HL-60 (cell line): ENCODE measurements at places on chromosomes 11 and 22.

DNA sequence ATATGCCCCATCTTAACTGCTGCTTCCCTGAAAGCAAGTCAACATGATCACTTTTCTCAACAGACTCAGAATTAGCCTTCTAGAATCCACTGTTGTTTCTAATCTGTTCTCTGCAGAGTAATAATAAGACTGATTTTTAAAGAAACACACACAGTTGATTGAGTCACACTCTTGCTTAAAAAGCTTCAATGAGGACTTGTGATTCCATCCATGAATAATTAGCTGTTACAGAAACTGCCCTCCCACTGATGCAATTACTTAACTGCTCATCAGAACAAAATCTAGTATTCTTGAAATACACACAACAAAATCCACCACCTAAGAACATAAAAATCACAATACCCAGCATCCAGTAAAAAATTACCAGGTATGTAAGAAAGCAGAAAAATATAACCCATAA lies 100.5 kb upstream of the TIMP3 start:
- no peak for DNase-seq

DNA sequence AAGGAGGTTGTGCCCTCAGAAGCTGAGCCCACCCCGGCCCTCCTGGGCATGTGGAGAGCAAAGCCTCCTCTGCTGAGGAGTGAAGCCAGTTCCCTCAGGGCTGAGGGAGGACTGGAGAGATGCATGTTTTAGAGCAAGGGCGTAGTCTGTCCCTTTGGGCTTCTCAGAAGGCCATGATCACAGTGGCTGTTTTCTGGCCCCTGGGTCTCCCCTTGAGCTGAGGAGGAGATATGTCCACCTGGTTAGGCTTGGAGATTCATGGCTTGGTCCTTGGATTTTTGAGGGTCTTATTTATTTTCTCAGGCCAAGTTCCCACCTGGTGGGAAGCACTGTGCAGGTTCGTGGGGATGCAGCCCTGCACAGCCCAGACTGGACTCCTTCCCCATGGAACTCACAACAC lies 46.5 kb upstream of the THY1 start:
- DNase-seq: no peak

GRCh38 chr11:75323609-75324008 lies 27.9 kb downstream of the ARRB1 start:
- DNase-seq: no peak

DNA sequence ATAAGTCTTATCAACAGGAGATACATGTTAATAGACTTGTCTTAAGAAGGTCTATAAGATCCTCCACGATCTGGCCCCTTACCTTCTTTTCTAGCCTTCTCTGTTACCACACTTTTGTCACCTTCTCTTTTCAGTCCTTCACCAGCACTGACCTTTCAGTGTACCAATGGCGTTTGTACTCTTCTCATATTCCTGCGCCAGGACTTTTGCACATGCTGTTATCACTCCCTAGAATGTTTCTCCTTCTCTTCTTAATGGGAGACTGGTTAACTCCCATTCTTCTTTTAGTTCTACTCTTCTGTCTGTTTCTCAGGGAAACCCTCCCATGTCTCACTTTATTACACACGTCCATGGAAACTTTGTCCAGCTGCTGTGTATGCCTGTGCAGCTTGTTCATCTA lies 4.4 kb upstream of the EED start:
- DNase-seq: no peak

- DNase-seq: no peak
Measured at GRCh38 chr11:108732395-108732794, 67.5 kb downstream of the DDX10 start.

DNA sequence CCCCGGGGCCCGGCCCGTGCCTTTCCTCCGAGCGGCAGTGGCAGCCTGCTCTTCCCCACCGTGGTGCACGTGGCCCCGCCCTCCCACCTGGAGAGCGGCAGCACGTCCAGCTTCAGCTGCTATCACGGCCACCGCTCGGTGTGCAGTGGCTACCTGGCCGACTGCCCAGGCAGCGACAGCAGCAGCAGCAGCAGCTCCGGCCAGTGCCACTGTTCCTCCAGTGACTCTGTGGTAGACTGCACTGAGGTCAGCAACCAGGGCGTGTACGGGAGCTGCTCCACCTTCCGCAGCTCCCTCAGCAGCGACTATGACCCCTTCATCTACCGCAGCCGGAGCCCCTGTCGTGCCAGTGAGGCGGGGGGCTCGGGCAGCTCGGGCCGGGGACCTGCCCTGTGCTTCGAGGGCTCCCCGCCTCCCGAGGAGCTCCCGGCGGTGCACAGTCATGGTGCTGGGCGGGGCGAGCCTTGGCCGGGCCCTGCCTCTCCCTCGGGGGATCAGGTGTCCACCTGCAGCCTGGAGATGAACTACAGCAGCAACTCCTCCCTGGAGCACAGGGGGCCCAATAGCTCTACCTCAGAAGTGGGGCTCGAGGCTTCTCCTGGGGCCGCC lies 11.9 kb downstream of the C22orf31 start:
- no peak for DNase-seq

- peak; percentile 51 for DNase-seq
Measured at GRCh38 chr11:304915-305843, 2.4 kb upstream of the IFITM2 start.

- DNase-seq: no peak
Measured at GRCh38 chr11:13984616-13985450, 22.3 kb downstream of the SPON1 start.

DNA sequence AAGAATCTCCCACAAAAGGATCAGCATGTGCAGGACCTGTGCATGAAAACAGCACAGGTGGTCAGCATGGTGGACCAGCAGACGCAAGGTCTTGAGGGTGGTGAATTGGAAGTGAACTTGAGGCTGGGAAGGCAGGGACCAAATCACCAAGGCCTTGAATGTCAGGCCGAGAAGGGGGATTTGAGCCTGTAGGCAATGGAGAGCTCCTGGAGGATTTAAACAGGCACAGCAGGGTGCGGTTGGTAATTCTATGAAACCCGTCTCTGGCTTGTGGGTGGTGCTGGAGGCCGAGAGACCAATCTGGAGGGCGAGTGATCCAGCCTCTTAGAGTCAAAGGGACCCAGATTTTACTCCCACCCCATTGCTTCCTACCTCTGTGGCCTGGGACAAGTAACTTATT lies 2.4 kb downstream of the TSKU start:
- no peak for DNase-seq

- no peak for DNase-seq
Measured at GRCh38 chr11:32262367-32262766, 171.5 kb downstream of the RCN1 start.

- no peak for DNase-seq
Measured at GRCh38 chr11:69333879-69334278, 39.9 kb downstream of the MYEOV start.

DNA sequence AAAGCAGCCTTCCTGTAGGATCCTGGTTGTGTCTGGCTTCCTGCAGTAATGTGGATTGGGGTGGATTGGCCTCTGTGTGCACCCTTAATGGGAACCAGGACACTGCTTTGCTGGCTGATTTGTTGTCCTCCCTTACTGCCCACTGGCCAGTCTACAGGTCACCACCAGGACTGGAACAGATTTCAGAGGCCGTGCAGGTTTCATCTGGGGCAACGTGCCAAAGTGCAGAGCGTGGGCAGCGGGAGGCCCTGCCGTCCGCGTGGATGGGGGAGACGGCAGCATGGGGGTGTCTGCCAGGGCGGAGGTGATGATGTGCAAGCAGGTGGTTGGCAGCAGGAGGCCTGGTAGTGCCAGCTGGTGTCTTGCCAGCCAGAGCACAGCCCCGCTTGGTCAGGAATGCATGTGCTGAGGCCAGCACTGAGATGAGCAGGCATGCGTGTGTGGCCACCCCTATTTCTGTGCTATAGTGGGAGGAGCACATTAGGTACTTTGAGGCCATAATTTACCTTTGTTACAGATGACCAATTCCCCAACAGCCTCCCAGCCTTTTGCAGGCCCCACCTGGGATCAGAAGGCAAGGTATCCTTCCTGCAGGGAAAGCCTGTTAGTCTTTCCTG lies 24.3 kb downstream of the BCR start:
- DNase-seq: no peak

DNA sequence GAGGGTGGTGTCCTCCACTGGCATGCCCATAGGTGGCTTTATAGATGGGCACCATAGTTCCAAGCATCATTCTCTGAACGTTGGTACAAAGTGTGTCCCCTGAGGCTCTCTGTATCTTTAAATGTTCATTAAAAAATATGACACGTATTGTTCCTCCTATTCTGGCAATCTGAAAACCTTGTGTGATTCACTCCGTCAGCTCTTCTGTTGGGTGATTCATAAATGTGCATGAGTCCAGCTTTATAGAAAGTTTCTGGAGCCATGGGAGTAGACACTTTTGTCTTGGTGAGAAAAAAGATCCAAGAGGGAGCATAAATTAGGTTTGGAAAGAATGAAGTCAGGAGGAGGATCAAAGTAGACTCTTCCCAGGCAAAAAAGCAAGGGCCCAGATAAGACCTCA lies 728.8 kb downstream of the NELL1 start:
- no peak for DNase-seq

DNA sequence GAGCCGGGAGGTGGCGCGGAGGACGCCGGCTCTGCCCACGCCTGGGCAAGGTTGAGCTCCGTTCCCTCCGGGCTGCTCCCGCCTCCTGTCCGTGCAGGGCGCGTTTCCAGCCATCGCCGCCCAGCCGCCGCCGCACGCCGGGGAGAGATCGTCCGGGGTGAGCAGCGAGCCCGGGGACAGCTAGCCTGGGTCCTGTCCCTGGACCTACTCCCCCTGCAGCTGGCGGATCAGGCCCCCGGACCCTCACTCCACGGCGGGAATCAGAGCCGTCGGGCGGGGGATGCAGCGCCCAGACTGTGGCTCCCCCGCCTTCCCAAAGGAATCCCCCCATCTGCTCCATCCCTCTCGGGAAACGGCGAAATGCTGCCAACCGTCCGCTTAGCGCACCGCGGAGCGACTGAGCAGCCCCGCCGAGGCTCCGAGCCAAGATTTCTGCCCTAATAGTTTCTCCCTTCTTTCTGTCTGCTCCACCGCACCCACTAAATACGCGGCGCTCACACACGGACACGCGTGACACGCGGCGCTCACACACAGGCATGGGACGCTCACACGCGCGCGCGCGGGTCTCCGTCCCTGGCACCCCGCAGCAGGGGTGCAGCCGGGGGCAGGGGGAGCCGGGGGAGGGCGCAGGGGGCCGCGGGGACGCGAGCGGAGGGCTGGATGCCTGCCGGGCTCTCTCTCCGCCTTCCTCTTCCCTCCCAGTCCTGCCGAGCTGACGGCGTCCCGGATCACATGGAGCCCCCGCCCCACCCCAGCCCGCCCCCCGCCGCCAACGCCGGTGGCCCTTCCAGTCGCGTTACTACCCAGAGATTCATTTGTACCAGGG lies at the start of gene KCNJ5:
Gene KCNJ5, plus strand, starts transcription at position 814 of the 826 bp plus-strand sequence. CDS start 19,918 bp downstream, outside the sequence.
- no peak for DNase-seq

GRCh38 chr11:130829920-130830511 lies 86.3 kb downstream of the SNX19 start:
- DNase-seq: no peak

DNA sequence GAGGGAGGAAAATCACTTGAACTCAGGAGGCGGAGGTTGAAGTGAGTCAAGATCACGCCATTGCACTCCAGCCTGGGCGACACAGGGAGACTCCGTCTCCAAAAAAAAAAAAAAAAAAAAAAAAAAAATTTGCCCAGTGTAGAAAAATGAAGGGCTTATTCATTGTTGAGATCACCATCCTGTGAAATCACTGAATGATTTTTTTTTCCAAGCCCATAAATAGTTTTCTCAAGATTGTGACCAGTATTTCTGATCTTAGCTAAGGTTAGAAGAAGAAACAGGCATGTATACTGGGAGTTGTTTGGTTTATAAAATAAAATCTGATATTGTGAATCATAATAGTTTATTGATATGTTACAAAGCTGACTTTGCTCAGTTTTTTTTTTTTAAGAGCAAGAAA lies 269.4 kb downstream of the CADM1 start:
- no peak for DNase-seq

DNA sequence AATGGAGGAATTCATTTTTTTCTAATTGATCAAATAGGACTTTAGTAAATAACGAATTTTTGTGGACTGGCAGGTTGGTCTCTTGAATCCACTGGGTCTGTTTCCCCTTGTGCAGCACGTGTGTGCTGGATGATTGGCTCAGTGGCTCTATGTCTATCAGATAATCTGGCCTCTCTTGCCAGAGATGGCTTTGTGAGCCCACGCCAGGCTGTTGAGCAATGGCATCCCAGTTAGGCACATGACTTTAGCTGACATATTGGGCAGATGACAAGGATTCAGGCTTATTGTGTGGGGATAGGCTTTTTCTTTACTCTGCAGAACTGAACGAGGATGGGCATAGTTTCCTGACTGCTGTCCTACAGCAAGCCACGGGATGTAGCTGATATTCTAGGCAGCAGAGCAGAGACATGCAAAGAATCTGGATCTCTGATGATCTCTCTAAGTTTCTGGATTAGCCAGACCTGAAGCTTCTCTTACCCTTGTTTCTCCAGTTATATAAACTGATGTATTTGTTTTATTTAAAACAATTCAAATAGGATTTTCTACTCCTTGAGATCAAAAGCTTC lies 144.9 kb downstream of the ARHGAP42 start:
- no peak for DNase-seq

DNA sequence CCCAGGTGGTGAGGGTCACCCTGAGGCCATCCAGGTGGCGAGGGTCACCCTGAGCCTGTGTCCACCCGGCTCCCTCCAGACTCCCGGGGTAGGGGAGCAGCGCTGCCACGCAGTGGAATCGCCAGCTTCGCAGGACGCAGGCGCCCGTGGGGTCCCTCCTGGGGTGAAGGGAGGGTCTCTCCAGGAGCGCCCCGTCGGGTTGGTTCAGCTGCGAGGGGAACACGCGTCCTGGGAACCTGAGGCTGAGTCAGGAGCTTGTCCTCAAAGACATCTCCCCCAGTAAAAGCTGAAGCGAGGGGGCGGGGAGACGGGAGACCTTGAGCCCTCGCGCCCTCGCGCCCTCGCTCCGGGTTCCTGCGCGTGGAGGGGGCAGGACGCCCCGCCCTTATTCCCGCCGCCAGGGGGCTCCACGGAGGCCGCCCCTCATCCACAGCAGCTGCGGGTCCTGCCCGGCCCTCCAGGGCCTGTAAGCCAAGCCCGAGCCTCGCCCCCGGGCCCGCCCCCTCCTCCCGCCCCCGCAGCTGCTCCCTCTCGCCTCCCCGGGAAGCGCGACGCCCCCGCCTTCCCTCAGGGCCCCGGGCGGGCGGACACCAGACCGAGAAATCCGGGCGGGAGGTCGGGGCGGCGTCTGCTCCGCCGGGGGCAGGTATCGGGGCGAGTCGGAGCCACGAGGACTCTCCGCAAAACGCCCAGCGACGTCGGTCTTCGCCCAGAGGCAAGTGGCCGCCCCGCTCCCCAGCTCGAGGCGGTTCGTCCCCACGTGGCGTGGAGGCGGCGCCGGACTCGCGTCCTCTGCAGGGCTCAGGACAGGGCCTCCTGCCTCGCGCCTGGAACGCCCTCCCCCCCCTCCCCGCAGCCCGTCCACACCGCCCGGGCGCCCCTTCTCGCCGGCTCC lies 22.8 kb downstream of the PIM3 start:
- DNase-seq: no peak
